Stimulated activated CD4-positive, alpha-beta T cell treated with anti-CD3 and anti-CD28 coated beads, Interleukin-15, amount 100 ng/mL, for 1 hour (primary cell): ENCODE measurements at places on chromosomes 1 and 21.

DNA sequence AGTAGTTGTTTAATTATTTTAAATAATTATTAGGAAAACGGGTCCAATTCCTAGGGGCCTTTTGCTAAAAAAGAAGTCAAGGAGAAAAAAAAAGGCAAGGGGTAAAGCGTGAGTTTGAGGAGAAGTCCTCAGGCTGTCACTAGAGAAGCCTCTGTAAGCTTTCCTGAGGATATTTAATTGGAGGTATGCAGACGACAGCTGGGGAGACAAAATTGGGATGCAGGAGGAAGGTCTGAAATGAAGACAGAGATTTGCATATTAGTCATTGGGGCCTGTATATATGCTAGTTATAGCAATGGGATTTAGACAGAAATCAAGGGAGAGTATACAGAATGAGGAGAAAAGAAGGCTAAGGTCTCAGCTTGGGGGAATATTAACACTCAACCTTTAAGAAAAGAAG, 8.6 kb downstream of the ATP6V1G3 start:
- DNase-seq: no peak

GRCh38 chr1:18130356-18130755, 22.8 kb downstream of the IGSF21 start:
- DNase-seq: no peak

- DNase-seq: no peak
These were observed 47.9 kb upstream of the NEK2 start for GRCh38 chr1:211723273-211723672.

GRCh38 chr21:45324489-45325205, 37.0 kb upstream of the POFUT2 start:
- no peak for DNase-seq

GRCh38 chr1:156342166-156342955, 4.0 kb downstream of the TSACC start:
- no peak for DNase-seq

- DNase-seq: no peak
These were observed 128.8 kb downstream of the KCNJ6 start for GRCh38 chr21:37787456-37787855.

DNA sequence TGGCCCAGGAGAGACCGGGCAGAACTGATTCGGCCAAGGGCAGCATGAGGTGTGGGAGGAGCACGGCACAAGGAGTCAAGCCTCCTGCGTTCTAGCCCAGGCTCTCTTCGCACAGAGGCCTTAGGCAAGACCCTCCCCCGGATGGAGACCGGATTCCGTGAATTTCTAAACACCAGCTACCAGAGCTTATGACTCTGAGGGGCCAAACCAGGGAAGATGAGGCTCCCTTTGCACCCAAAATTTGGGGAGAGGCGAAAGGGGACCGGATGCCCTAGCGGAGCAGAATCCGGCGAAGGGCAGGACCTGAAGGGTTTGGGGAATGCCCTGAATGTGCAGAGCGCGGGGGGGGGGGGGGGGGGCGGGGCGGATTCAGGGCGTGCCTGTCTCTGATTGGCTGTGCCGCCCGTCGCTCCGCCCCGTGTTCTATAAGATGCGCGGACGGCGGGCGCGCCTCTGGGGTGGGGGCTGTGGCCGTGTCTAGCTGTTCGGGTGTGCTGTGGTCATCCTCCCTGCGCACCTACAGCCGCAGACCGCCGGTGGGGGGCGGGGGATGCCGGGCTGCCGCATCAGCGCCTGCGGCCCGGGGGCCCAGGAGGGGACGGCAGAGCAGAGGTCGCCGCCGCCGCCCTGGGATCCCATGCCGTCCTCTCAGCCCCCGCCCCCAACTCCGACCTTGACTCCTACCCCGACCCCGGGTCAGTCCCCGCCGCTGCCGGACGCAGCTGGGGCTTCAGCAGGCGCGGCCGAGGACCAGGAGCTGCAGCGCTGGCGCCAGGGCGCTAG, at the start of gene TRNP1:
Gene TRNP1 (plus strand): TSS at position 456 of the 783 bp plus-strand sequence. CDS start 95 bp downstream, at position 551.
- DNase-seq: peak; percentile 42

DNA sequence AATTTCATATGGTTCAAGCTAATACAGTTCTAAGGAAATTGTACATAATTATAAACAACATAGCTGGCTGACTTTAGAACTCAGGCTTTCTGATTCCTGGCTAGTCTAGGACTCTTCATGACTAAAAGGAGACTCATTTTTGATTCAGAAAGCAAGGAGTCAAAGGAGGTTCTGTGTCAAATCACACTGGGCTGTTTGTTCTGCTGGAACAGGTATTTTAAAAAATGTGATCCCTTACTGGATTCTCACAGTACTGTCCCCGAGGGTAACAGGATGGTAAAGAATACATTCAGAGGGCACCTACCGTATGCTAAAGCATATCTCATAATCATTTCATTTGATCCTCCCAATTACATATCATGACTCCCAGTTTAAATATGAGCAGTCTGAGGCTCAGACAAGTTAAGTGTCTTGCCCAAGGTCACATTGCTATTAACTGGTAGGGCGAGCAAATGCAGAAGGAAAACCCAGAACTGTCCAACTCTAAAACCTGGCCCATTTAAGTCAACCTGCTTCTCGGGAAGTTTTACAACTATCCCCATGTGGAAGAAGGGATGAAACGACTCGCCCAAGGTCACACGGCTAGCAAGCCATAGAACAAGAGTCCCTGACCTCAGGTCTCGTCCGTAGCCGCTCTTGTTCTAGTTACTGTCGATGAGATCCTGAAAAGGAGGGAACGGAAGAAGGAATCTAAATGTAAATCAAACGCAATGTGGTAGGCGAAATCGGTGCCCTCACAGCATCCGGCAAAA, 675 bp downstream of the MYSM1 start:
- DNase-seq: no peak

DNA sequence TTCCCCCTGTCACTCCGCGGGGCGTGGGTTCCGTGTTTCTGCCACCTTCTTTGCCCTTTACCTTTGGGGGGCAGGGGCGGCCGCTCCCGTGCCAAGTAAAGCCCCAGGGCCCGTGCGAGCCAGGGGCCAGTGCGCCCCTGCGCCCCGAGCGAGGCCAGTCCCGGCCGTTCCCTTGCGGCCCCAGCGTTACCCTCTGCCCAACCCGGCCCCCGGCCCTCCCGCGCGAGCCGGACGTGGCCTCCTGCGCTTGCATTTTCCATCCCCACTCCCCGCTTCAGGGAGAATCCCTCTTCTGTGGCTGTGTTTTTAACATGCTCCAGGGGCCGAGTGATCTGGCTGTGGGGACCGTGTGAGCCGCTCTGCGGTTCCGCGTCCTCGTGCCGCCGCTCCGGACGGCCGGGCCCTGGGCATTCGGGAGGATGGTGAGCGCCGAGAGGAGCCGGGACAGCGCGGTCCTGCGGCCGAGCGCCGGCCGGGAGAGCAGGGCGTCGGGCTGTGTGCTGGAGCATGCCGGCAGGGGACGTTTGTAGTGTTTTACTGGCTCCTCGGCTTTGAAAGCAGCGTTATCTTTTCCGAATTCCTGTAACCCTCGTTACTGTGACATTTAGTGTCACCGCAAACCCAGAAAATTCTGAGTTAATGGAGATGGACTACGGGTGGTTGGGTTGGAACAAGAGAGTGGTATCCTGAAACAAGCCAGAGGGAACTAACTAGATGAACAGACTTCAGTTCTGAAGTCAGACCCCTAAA, 1.0 kb downstream of the GALNT2 start:
- DNase-seq: no peak
